ENCODE measurements at places on chromosomes 5 and 9. TPM values are rescaled to one million over a fixed set of nuclear protein-coding genes. Genes with fewer than 3 reads are reported as not detected.

FAXDC2 gene
- total RNA-seq: 8.7 TPM

AGXT2 gene
- total RNA-seq: not detected

PCSK5 gene
- 8.2 TPM for total RNA-seq

HTR1A gene
- total RNA-seq: not detected
